GM23248 (cell line): ENCODE measurements at places on chromosomes 5 and 9.
A peak's percentile ranks its signal among the peaks of the same experiment; 100 is the strongest.

DNA sequence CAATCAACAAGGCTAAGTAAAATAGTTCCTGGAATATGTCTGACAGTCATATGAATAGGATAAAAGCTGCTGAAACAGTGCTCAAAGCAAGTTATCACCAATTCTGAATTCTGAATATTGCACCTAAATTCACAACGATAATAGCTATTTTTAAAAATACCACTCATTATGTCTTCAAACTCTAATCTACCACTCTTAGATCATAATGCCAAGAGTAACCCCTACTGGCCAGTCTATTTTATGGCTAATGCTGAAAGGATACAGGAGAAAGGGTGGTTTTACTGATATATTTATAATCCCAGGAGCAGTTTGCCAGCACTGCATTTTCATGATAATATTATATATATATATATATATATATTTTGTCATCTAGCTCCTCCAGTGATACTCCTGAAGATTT, 232.8 kb downstream of the PDE4D start:
- peak; percentile 57 for DNase-seq

GRCh38 chr5:149221731-149222342, 49.8 kb upstream of the AFAP1L1 start:
- no peak for DNase-seq

DNA sequence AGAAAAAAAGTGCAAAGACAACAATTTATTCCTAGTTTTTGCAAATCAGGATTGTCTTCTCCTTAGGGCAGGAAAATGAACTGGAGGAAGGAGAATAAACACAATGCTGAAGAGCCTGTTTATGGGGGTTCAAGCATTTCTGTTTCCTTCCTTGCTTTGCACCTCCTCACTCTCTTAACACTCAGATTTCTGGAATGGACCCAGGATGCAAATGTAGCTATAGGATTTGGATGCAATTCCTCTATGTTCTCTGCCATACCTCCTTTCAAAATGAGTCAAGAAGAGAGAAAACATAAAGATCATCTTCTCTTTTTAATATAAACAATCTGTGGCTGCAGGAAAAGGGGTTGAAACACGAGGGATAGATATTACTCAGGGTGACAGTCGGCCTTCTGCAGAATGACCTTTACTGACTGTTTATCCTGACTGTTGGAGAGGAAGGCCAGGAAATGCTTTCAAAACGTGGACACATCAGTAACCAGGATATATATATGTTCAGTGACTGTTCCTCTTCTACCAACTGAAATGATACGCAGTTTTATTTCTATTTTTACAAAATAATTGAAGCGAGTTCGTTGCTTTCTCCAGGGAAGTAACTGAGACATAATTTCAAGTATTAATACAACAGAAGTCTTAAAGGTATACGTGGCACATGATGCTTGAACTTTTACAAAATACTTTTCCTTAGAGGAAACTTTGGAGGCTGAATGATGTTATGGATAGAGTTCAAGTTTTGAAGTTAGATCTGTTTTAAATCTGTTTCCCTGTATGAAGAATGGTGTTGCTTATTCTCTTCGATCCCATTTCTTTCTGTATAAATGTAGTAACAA, 44.4 kb downstream of the ACTBL2 start:
- peak; percentile 32 for DNase-seq

DNA sequence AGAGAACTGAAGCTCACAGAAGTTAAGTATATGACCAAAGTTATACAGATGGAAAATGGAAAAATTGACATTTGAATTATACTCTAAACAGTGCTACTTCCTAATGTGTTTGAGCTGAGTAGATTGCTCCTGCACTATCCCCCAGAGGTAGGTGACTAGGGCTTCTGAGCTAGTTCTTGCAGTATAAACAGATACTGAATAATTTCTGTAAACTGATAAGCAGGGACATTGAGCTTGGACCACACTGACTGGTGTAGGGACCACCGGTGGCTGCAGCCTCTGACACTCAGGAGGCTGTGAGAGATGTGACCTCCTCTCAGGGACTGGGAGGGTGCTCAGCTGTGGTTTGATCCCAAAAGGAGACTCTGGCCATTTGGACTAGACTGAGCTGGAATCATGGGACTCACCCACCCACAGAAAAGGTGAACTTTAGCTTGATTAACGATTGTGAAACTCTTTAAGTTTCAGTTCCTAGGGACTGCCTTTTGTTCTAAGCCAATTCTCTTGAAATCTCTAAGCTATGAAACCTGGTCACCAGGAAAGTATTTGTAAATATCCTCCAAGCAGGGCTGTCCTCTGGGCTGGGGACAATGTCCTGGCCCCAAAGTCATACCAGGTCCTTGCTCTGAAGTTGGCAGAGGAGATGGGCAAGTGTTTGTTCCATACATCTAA, 291.5 kb downstream of the SEC61B start:
- DNase-seq, result no peak
